Peyer's patch (tissue), 4 donors: ENCODE measurements at places on chromosomes 2 and 18.

GRCh38 chr2:4947911-4948310 lies 744.3 kb upstream of the SOX11 start:
- DNase-seq, result no peak

- DNase-seq, result no peak
Measured at GRCh38 chr2:65213035-65213434, 14.6 kb upstream of the ACTR2 start.

- DNase-seq, result no peak
Measured at GRCh38 chr2:52000151-52000855, 968.4 kb upstream of the NRXN1 start.

DNA sequence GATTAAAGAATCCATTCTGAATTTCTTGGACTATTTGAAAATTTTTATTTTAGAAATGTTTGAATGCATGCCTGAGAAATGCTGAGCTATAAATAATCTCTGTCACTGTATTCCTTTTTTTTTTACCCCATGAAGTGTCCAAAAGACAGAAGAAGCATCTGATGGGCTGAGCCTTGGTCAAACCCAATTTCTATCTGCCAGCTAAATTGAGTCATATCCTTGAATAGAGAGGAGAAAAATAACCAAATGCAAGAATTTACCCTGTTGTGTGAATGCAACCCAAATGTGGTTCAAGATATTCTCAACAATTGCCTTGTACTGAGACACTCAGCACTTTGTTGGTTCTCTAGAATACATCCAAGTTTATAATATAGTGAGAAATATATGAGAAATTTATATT lies 223.5 kb downstream of the UBE2E3 start:
- no peak for DNase-seq

GRCh38 chr2:212465456-212465855 lies 73.1 kb downstream of the ERBB4 start:
- DNase-seq, result no peak

- DNase-seq, result no peak
Measured at GRCh38 chr2:96848264-96848663, 4.4 kb upstream of the ANKRD23 start.

DNA sequence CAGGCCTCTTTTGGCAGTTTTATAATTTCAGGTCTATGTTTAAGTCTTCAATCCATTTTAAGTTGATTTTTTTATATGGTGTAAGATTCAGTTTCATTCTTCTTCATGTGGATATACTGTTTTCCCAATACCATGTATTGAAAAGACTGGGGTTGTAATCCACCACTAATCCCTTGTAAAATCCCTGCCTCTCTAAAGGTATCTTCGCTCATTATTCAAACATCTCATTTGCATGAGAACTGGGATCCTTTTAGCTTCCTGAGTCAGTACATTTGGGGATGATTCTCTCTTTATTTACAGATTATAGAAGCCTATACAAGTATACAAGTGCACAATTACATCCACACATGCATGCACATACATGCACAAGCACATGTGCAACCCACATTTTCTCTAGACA lies 25.3 kb downstream of the DHRS9 start:
- DNase-seq, result no peak

DNA sequence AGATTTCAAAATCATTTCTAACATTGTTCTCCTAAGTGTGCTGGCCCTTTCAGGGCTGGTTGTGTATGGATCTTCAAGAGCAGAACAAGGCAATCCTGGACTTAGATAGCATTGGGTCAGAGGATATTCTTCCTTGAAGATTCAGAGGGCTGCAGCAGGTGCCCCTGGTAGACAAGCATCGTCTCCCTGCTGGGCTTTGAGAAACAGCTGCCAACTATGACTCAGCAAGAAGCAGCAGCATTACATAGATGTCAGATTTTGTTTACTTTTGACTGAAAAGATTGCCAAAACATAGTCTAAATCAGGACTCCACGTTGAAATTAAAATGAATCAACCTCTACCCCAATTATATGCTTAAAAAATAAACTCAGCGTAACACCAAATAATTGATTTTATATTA lies 618.8 kb downstream of the SOCS6 start:
- no peak for DNase-seq

DNA sequence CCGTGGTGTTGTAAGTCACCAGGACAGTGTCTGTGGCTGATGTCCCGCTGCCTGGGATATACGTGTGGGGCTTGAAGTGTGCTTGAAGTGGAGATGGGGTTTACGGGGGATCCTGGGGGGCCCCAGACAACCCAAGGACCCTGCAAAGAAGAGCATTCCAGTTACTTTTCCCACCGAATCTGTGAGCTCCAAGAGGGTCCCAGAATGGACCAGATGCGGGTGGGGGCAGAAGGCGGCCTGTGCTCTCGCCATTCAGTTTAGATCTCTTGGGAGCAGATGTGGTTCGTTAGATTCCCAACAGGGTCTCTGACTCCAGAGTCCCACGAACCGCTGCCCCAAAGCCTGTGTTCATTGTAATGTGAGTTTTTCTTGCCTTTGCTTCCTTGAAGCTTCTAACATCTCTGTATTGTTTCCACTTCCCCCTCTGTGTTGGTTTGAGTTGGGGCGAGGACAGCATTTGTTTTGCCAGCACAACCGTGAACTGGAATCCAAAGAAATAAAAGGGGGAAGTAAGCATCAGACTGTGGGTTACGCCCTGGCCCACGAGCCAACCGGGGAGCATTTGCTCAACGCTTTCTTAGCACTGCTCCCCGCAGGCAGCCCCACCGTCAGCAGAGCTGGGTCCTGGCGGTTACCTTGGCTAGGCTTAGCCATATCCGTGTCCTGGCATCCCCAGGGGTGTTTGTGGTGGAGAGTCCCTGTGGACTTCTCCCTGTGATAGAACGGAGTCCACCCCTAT lies 92.1 kb downstream of the SH3BP4 start:
- DNase-seq, result peak; percentile 62

DNA sequence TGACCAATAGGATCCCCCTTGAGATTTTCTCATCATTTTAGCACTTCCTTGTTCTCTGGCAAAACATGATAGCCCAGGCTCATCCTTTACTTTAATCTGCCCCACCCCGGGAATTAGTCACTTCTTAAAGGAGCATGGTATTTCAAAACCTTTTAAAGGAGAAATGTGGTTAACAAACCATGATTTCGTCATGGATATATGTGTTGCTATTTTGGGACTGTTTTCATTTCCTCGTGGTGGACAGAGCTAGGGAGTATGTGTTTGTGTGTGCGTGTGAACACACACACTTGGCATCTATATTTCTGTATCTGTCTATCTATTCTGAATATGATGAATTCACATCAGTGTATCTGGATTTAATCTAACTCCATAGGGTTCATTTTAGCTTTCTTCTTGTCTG lies 128.1 kb downstream of the BIRC6 start:
- DNase-seq, result no peak

- no peak for DNase-seq
Measured at GRCh38 chr2:27844821-27845255, 45.3 kb downstream of the RBKS start.

- DNase-seq, result no peak
Measured at GRCh38 chr2:241673189-241673663, 13.4 kb downstream of the DTYMK start.

GRCh38 chr2:153105829-153106578 lies 372.6 kb downstream of the RPRM start:
- no peak for DNase-seq

DNA sequence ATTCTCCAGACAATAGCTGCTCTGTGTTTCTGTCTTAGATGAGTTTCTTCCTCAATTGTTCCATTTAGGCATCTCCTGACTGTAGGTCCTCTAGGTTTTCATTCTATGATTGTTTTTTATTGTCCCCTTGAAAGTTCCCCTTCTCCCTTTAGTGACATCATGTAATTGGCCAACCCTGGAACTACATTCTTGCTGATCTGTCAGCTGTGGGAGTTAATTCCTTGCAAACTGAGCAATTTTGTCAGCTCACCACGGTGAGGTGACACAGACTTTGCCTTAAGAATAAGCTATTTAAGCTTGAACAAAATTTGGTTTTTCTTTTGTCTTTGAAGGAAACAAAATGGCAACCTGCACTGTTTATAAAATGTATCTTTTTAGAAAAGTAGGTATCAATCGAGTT lies 95.9 kb downstream of the TXNL1 start:
- no peak for DNase-seq

- DNase-seq, result no peak
Measured at GRCh38 chr2:120269076-120269744, 16.6 kb downstream of the RALB start.

DNA sequence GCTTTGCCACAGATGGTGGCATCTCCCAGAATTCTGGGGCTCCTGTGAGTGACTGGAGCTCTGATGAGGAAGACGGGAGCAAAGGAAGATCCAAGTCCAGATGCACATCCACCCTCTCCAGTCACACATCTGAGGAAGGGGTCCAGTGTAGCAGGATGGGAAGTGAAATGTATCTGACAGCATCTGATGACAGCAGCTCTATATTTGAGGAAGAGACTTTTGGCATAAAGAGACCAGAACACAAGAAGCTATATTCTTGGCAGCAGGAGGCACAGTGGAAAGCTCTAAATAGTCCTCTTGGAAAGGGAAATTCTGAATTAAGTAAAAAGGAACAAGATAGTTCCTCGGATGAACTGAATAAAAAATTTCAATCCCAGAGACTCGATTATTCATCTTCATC lies 23.5 kb upstream of the C1GALT1C1L start:
- no peak for DNase-seq

DNA sequence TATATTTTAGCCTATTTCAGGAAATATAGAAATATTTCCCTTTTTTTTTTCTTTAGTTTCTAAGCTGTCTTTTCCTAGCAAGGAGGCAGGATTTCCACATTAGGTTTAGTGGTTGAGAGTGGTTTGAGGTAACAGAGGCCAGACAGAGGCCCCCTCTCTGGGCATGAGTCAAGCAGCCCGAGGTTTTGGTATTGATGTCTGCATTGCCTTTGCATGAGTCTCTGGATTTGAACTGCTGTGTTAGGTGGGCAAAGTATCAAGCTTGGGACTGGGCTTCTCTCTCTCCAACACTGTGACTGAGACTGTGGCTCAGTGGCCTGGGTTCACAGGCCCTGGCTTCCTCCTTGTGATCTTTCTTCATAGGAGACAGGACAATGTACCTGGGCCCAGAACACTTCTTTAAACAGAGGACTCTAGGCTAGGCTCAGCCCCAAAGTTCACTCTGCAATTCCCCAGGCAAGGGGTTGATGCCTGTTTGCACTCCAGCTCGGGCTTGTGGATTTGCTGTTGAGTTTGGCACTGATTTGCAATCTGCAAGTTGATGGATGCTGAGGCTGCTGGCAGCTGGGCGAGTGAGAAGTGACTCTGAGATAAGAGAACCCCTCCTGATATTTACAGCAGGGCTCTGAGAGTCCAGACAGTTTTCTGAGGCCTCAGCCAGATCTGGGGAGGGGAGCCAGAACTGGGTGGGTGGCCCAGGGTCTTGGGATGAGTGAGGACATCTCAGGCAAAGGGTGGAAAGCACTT lies 271.2 kb downstream of the EN1 start:
- no peak for DNase-seq

DNA sequence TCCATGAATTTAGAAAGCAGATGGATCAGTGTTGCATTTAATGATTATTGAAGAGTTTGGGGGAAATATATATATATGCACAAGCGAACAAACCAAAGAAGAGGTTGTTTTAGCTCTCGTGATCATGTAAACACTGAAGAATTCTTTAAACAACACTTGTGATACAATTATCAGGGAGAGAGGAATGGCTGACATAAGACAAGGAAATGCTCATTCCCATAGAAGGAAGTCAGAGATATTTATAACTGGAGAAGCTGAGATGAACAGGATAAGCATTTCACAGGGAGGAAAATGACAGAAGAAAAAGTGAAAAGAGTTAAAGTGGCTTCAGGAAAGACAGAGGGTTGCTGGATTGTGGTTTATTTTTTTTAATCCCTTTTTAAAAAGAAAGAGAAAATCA lies 10.6 kb upstream of the COL6A3 start:
- DNase-seq, result no peak

DNA sequence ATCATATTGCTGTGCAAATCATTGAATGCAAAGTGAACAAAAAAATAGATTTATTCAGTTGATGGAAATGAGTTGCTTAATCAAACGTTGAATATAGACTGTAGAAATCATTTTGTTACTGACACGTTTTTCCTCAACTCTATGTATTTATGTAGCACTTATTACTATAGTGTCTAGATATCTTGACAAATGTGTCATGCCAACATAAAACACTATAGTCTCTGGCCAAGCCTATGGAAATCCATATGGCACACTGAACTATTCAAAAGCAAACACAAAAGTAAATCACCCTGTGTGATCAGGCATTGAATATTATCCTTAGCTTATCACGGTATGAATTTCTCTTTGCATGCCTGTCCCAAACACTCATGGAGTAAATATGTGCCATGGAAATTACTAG lies 131.3 kb downstream of the ZNF804A start:
- DNase-seq, result no peak

DNA sequence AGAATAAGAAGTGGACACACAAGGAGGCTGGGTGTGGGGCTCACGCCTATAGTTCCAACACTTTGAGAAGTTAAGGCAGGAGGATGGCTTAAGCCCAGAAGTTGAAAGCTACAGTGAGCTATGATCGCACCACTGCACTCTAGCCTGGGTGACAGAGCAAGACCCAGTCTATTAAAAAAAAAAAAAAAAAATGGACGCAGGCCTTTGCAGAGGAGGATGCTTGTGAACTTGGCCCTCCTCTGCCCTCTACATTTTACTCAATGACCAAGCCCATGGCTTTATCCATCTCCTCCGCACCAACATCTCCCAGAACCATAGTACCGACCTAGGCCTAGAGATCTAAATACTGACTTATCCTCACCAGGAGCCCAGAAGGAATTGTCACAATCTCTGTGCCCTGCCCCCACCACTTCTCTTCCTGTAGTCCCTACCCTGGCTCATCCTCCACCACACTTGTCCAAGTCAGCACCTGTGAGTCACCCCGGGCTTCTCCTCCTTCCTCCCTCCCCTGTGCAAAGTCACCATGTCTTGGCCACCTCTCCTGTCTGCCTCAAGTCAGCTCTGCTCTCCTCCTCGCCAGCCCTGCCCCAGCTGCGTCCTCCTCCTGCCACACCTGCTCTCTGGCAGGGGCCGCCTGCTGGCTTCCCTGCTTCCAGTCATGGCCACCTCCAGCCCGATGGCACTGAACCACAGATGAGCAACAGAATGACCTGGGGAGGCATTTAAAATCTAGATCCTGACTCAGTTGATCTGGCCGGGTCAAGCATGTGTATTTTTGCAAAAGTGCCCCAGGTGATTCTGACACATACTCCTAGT lies 35.8 kb upstream of the ASPRV1 start:
- peak; percentile 81 for DNase-seq

DNA sequence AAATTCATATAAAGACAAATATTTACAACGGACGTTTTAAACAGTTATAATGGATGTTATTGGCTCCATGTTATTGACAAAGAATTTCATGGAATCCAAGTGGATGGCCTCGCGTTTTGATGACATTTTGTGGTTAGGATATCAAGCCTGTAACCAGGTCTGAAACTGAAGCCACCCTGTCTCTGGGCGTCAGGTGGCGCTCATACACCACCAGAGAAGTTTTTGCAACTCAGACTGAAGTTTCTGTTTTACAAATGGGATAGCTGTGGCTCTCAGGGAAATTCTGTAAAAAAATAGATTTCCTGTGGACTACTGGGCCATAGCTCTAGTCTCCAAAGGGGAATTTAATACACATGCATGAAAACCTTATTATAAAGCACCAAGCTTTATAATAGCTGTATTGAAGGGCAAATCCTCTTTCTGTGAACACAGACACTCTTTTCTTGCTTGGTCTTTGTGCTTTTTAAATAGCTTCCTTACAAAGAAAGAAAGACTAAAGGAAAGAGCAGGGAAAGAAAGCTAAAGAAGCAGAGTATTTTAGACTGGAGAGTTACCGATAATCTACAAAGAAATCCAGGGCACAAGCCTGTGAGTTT lies 86.7 kb downstream of the C18orf54 start:
- peak; percentile 68 for DNase-seq
